Glomerular endothelial cell (primary cell): ENCODE measurements at places on chromosomes 6 and 20. TPM values are rescaled to one million over a fixed set of nuclear protein-coding genes. Genes with fewer than 3 reads are reported as not detected.

- DNase-seq = no peak
Measured at GRCh38 chr6:42783177-42783875, 1.5 kb downstream of the BICRAL start.

The HSD17B8 gene
- total RNA-seq = 4.0 and 8.0 TPM in 2 replicates

The OOEP gene
- not detected in 2 replicates for total RNA-seq

DNA sequence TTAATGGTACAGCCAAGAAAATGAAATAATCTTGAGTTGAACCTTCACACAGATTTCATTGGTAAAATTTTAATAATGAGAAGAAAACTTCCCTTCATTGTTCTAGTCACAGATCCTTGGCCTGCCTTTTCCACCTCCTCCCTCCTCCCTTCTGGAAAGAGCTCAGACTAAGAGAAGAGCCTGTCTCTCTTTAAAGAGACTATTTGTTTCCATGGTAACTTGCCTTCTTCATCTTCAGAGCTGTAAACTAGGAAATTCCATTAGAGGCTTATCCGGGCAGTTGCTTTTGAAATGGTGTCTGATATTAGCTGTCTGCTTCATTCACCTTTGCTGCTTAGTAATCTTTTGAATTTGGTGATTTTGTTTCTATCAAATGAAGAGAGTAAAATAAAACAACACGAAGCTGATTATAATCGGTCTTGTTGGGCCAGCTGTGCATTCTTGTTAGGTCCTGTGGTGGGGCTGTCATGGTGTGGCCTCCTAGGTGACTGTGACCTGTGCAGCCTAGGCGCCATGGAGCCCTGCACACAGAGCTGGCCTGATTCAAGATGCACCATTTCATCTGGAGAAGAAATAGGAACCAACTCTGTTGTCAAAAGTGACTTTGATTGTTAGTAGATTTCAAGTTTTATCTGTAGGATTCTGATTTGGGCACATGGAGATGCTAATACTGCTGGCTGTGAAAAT, 96.7 kb downstream of the MAP3K7 start:
- DNase-seq = no peak

The ADGRF1 gene
- 0.82 TPM in 1 of 2 replicates, not detected in the other for total RNA-seq

DNA sequence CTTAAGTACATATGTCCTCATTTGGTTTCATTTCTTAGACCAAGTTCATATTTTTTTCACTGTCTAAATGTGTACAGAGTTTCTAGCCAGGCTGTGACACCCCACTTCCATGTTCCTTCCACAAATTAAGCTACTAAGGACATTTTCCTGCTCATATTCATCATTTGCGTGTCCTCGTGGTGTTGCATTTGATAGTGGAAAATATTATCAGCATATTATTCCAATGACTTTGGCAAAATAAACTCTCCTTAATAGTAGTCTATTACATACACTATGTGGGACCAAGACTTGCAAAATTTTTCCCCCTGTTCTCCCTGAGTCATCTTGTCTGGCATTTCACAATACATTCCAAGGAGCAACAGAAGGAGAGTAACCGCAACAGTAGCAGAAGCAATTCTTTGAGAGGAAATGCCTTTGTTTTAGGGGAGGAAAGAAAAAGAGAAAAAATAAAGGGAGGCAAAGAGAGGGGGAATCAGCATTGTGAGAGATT, 599.2 kb downstream of the COL12A1 start:
- DNase-seq = no peak

DNA sequence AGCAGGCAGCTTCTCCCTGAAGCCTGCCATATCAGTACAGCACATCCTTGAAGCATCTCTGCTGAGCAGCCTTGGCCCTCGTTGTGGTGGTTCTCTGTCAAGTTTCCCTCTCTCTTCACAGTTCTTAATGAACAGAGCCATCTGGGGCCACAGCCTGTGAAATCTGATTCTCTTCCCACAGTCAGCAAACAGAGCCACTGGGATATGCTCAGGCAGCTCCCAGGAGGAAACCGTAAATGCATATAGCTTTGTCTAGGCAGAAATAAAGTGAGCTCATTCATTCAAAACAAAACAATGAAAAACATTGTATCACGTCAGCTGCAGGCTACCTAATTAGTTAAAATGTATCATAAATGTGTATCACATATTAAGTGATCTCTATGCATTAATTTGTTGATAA, 80.3 kb downstream of the TBC1D7 start:
- peak; percentile 12 for DNase-seq

The SNAP91 gene
- total RNA-seq = 0.23 TPM in 1 of 2 replicates, not detected in the other

GRCh38 chr6:3454273-3455010, 2.4 kb downstream of the SLC22A23 start:
- DNase-seq = no peak

GRCh38 chr6:6166064-6166463, 154.4 kb downstream of the F13A1 start:
- DNase-seq = no peak

DNA sequence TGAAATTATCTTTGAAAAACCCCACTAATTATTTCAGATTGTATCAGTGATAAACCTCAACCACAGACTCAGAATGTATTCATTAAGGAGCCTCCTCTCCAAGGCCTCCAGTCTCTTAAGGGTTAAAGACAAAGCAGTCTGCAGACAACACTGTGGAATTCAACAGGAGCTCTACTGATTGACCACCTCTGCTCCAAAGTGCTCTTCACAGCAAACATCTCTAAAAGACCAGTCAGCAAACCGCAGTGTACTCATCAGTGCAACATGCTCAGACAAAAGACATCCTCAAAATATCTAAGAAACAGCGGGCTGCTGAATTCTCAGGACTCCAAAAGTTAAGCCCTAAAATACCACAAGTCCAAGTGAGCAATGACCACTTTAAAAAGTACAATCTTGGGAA, 42.0 kb downstream of the UQCC1 start:
- no peak for DNase-seq

The DSP gene
- total RNA-seq = 20.6 and 75.0 TPM in 2 replicates

The DDX43 gene
- total RNA-seq = 1.2 TPM in 1 of 2 replicates, not detected in the other

- DNase-seq = no peak
Measured at GRCh38 chr6:34904990-34905613, 16.0 kb downstream of the ANKS1A start.
